Mammary epithelial cell (primary cell): ENCODE measurements at places on chromosomes 12 and 14. TPM values are rescaled to one million over a fixed set of nuclear protein-coding genes. Genes with fewer than 3 reads are reported as not detected.

GRCh38 chr14:100826391-100827100, 628 bp downstream of the MEG3 start:
- no peak for DNase-seq

GRCh38 chr12:131102991-131103668, 149.4 kb downstream of the ADGRD1 start:
- DNase-seq, result no peak

DNA sequence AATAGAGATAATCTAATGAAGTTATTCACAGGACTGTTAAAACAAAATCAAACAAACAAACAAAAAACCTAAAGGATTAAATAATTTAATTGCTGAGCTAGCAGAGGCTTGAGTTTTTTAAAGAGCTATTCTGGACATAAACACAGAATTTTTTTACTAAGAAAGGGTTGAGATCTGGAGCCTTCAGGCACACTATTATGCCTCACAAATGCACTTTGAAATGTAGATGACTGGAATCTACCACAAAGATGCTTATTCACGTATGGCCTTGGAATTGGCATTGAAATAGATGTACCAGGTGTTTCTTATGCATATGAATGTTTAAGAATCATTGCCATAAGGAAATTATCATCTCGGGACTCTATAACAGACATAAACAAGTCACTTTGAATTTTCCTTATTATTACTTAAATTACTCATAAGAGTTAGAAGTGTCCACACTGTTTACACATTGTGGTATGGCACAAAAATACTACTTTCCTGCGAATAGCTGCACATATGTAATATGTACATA, 21.6 kb downstream of the PUS7L start:
- no peak for DNase-seq

The SLC6A15 gene
- polyA plus RNA-seq, result 12.0 TPM

GRCh38 chr12:86445356-86445755, 189.2 kb upstream of the MGAT4C start:
- no peak for DNase-seq
